Ascending aorta (tissue), 2 donors: ENCODE measurements at places on chromosomes 7 and 10. TPM values are rescaled to one million over a fixed set of nuclear protein-coding genes. Genes with fewer than 3 reads are reported as not detected.

The CAMK1D gene
- total RNA-seq, result 4.2 TPM

DNA sequence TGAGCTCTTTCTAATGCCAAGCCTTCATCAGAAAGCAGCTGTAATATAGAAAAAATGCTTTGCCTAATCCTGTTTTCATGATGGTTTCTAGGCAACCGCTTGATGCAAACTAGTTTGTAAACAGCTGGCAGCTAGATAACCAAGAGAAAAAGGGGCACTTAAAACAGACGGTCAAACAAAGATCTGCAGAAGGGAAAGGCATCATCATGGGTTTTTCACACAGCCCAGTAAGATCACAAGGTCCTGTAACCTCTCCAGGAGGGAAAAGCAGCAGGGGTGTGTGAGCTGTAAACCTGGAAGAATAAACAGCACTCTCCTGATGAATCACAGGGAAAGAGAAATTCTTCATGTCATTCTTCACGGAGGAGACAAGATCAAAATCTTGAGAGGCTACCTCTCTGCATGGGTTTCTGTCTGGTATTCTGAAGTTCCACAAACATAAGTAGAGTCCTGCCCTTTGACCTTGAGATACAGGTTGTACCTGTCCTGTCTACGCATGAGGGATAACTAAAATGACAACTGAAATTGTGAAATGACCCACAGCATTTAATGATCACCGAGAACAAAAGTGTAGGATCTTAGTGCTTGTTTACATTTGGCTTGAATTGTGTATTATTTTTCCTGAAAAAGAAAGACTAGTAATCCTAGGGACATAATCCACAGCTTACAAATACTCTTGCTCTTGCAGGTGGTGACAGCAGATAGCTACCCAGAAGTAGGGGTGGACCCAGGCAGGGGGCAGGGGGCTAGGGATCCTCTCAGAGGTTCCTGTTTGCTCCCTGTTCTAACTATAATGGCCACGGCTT lies 48.0 kb downstream of the CREB3L2 start:
- peaks cover 5% of the 10 kb centered on the region for H3K36me3 ChIP-seq
- no peak for DNase-seq
- peak overlapping the region; percentile 77 for H3K27ac ChIP-seq
- H3K4me3 ChIP-seq, result no peak overlapping the region
- H3K4me1 ChIP-seq, result peaks cover 65% of the 10 kb centered on the region

DNA sequence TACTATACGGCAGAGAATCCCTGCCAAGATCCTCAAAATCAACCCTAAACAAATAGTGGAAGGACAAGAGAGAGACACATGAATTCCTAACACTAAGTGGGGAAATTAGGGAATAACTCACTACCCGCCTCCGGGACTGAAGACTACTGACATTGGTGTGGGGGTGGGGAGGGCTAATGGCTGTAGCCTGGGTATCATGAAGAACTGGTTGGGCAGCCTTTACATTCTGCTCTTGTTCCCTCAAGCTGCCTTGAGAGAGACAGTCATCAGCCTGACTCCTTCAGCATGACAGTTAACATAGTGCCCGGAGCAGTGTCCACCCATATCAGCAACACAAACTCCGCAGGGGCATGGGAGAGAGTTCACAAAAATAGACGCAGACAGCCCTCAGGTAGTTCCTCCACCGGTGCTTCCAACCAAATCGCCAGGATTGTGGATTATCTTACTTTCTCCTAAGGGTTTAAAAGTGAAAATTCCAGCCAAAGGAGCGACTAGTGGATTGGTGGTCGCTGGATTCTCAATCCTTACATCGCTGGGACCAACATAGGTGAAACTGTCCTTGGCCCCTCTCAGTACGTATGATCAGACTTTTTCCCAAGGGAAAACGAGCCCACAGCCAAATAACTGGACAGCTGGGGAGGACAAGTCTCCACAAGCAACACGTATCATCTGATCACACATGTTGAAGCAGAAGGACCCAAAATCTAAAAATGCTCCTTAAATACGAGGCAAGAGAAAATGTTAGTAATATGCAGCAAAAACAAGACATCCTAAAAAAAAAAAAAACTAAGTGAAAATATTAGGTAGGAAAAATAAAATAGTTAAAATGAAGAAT lies 22.6 kb downstream of the TMEM254 start:
- H3K36me3 ChIP-seq, result no peaks in the 10 kb centered on the region
- H3K27me3 ChIP-seq, result no peaks in the 10 kb centered on the region
- no peak overlapping the region for H3K4me3 ChIP-seq
- H3K27ac ChIP-seq, result no peak overlapping the region

The OGA gene
- 66.8 TPM for total RNA-seq

The WDFY4 gene
- 33.8 TPM for total RNA-seq

- H3K27ac ChIP-seq, result no peak overlapping the region
- DNase-seq, result no peak
Observed at GRCh38 chr10:27537787-27538186, 33.7 kb downstream of the RAB18 start.

- H3K4me1 ChIP-seq, result no peaks in the 10 kb centered on the region
- no peaks in the 10 kb centered on the region for H3K27me3 ChIP-seq
- H3K4me3 ChIP-seq, result no peak overlapping the region
Observed at GRCh38 chr10:123409426-123409825, 255.2 kb downstream of the BUB3 start.

- H3K27me3 ChIP-seq, result peaks cover 11% of the 10 kb centered on the region
- H3K4me3 ChIP-seq, result no peak overlapping the region
- DNase-seq, result no peak
- no peaks in the 10 kb centered on the region for H3K36me3 ChIP-seq
- no peaks in the 10 kb centered on the region for H3K4me1 ChIP-seq
Observed at GRCh38 chr7:157693521-157694375, 356.9 kb downstream of the DNAJB6 start.

The TMEM184A gene
- not detected for total RNA-seq

DNA sequence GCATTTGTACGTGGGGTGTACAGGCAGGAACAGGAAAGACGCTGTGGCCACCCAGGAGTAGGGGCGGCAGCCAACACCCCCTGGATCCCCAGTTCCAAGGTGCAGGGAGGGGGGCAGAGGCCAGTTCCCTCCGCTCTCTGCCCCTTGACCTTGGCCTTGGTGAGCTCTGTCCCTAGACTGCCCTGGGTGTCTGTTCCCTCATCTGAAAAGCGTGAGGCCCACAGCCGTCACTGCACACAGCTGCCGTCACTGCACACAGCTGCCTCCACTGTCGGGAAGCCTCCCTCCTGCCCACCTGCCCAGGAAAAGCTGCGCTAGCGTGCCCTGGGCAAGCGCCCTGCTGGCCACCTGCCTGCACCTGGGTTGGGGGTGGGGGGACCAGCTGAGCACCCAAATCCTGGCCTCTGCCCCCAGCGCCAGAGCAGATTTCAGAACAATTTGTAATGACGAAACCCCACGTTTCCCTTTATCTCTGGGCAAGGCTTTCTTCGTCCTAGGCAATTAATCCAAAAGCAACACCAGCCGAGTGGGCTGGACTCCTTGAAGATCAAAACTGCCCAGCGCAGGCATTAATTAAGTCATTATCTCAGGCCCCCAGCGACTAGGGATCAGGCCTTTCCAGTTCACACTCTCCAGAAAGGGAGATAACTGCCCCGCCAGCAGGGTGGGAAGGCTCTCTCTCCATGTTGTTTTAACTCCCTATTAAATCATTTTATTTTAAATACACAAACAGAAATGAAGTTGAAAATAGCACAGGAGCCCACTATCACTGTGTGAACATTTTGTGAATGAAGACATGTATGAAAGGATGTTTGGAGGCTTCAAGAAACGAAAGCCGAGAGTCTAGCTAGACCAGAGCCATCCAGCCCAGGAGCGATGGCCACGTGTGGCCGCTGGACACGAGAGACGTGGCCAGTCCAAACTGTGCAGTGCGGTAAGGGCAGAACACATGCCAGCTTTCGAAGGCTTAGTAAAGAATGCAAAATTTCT lies 4.0 kb upstream of the PDGFA start:
- no peak for DNase-seq
- H3K36me3 ChIP-seq, result no peaks in the 10 kb centered on the region
- H3K4me1 ChIP-seq, result peaks cover 13% of the 10 kb centered on the region
- H3K27me3 ChIP-seq, result no peaks in the 10 kb centered on the region

GRCh38 chr10:49758249-49758930 lies 3.7 kb downstream of the OGDHL start:
- peak; percentile 44 for DNase-seq
- no peak overlapping the region for H3K4me3 ChIP-seq
- no peaks in the 10 kb centered on the region for H3K27me3 ChIP-seq
